ENCODE measurements at places on chromosomes 16 and 17. TPM values are rescaled to one million over a fixed set of nuclear protein-coding genes. Genes with fewer than 3 reads are reported as not detected.

DNA sequence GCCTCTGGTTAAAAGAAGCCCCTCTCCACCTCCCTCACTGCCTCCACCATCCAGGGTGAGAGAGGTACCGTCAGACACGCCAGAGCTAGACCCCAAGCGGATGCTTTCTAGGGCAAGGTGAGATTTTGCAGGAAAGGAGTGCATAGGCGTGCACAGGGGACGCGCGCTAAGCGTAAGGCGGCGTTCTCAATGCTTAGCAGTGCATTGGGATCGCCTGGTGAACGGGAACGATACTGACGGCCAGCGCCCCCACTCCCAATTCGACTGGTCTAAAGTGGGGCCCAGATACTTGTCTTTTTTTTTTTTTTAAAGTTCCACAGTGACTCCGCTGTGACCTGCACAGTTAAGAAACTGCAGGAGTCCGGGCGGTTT, 57.9 kb upstream of the CREBBP start:
- DNase-seq: peak; percentile 14

Gene BEAN1
- total RNA-seq: not detected

Gene CCL16
- total RNA-seq: not detected

Gene SMPD3
- 2.4 TPM for total RNA-seq

- DNase-seq: no peak
Measured at GRCh38 chr16:85364323-85365040, 248.6 kb upstream of the GSE1 start.

- peak; percentile 71 for DNase-seq
Measured at GRCh38 chr16:27315333-27316037, 1.7 kb downstream of the IL4R start.

DNA sequence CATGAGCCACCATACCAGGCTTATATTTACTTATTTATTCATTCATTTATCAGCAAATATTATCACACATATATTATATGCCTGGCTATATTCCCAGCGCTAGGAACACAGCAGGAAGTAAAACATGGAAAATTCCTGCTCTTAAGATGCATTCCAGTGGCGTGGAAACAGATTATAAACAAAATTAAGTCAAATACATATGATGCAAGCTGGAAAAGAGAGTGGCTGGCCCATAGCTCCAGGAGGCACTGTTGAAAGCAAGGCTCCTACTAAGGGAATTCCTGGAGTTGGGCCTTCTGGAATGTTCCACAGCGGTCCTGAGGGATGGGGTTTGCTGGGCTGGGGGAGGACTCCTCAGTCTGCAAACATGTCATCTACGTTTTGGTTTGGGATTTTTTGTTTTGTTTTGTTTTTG, 18.4 kb downstream of the ADCY9 start:
- no peak for DNase-seq

DNA sequence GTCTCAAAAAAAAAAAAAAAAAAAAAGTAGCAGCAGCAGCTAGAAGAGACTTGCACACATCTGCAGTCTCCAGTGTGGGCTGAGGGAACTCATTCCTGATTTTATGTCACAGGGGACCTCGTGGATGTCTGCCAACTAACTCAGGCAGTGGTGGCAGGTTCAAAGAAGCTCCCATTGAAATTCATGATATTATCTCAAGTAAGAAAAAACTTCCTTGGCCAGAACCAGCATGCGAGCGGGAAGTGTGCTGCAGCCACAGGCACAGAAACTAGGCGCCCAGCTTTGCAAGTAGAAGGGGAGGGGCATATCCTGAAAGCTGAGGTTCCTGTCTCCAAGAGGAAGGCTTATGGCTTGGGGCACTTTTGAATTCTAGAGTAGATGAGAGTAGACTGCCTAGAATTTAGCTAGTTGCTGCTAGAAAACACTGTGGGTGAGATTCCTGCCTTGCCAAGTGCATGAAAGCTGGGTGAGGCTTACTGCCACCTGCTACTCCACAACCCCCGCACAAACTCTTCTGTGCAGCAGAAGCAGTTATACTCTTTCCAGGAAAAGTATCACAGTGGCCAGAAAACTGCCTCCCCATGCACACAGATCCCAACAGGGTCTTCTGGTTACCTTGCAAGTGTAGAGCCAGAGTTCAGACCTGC, 603.8 kb upstream of the CA10 start:
- no peak for DNase-seq

GRCh38 chr16:57473176-57473840, 10.8 kb downstream of the POLR2C start:
- DNase-seq: no peak

Gene SLC13A2
- total RNA-seq: not detected

- no peak for DNase-seq
Measured at GRCh38 chr17:67633751-67634211, 84.0 kb upstream of the NOL11 start.

- DNase-seq: no peak
Measured at GRCh38 chr17:78323826-78324390, 36.0 kb downstream of the SOCS3 start.

Gene BIRC5
- 1.9 TPM for total RNA-seq

GRCh38 chr16:8867932-8868415, 832 bp downstream of the CARHSP1 start:
- peak; percentile 79 for DNase-seq

Gene AGRP
- total RNA-seq: not detected

DNA sequence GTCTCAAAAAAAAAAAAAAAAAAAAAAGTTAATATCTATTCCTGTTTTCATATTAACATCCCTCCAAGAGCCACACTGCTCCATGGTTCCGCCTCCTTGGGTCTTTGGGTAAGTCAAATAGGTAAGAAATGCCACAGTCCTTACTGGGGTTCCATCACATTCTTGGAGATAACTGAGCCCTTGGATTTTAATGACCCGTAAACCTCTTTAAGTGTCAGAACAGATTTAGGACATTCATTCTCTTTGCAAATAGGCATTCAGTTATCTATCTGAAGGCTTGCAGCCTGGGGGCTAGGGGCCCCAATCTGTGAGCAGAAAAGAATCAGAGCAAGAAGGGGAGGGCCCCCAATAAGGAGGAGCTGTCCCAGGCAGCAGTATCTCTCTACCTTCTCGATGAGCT, 28.0 kb downstream of the MYH13 start:
- no peak for DNase-seq

GRCh38 chr16:47413041-47413440, 47.8 kb downstream of the ITFG1 start:
- no peak for DNase-seq

DNA sequence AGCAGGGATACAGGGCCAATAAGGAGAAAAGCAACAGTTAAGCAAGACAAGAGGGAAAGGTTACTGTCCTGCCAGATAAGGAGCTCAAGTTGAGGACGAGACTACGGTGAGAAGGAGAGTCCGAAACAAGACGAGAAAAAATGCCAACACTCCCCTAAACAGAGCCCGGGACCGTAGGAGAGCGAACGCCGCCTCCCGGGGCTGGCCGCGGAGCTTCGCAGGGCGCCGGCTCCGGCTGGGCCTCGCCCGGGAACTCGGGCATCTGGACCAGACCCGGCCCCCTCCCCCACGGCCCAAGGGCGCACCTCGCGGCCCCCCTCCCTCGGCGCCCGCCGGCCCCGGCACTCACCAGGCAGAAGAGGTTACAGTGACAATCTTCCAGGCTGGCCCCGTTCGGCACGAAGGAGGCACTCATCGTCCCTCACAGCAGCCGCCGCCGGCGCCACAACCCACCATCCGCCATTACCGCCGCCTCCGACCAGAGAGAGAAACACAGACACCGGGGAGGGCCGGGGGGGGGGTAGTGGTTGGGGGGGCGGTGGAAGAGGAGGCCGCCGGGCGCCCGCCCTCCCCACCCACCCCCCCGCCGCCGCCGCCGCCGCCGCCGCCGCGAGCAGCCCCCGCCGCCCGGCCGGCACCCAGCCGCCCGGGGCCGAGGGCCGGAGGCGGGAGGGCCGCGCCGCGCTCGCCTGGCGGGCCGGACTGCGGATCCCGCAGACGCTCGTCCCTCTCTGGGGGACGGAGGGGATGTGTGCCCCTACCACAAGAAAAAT, at the start of gene MED13:
TSS of gene MED13 (minus strand) at position 488 of the 773 bp plus-strand sequence. CDS start at position 415, 73 bp downstream.
- peak; percentile 78 for DNase-seq
